ENCODE measurements at places on chromosomes 11 and 22. TPM values are rescaled to one million over a fixed set of nuclear protein-coding genes. Genes with fewer than 3 reads are reported as not detected.
A peak's percentile ranks its signal among the peaks of the same experiment; 100 is the strongest.

- no peaks in the 10 kb centered on the region for H3K4me1 ChIP-seq
- peak; percentile 22 for DNase-seq
- H3K36me3 ChIP-seq: no peaks in the 10 kb centered on the region
- no peak overlapping the region for H3K27ac ChIP-seq
- no peak overlapping the region for H3K4me3 ChIP-seq
Observed at GRCh38 chr11:70666311-70666710, 268.0 kb downstream of the CTTN start.

Gene FXYD6
- 61.2 TPM for total RNA-seq

Gene MS4A15
- total RNA-seq: 113 TPM

Gene MOGAT2
- not detected for total RNA-seq

GRCh38 chr11:83317757-83318690 is 31.9 kb upstream of the CCDC90B start:
- no peak overlapping the region for H3K27ac ChIP-seq
- H3K4me1 ChIP-seq: no peaks in the 10 kb centered on the region
- no peak overlapping the region for H3K4me3 ChIP-seq
- H3K27me3 ChIP-seq: no peaks in the 10 kb centered on the region

DNA sequence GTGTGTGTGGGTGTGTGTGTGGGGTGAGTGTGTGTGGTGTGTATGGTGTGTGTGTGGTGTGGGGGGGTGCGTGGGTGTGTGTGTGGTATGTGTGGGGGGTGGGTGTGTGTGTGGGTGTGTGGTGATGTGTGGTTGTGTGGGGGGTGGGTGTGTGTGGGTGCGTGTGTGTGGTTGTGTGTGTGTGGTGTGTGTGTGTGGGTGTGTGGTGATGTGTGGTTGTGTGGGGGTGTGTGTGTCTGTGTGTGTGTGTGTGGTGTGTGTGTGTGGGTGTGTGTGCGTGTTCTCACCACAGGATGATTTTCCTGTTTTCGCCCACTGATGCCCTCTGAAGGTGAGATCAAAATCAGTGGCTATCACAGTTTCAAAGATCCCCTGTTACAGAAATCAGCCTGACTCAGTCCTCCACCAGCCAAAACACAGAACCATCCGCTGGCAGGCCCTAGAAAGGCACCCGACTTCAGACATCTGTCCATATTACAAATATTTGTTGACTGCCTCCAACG is 24.7 kb downstream of the CPT1A start:
- no peak overlapping the region for H3K4me3 ChIP-seq
- peaks cover 5% of the 10 kb centered on the region for H3K4me1 ChIP-seq
- no peaks in the 10 kb centered on the region for H3K27me3 ChIP-seq
- peaks cover 36% of the 10 kb centered on the region for H3K36me3 ChIP-seq

GRCh38 chr11:29171360-29171950 is 845.4 kb downstream of the KCNA4 start:
- H3K36me3 ChIP-seq: no peaks in the 10 kb centered on the region
- H3K27ac ChIP-seq: no peak overlapping the region
- no peak for DNase-seq
- H3K27me3 ChIP-seq: no peaks in the 10 kb centered on the region
- H3K4me1 ChIP-seq: no peaks in the 10 kb centered on the region

- peak overlapping the region; percentile 4 for H3K27ac ChIP-seq
- DNase-seq: no peak
- peaks cover 36% of the 10 kb centered on the region for H3K4me1 ChIP-seq
- no peaks in the 10 kb centered on the region for H3K36me3 ChIP-seq
- H3K27me3 ChIP-seq: no peaks in the 10 kb centered on the region
Observed at GRCh38 chr11:86519064-86519911, 144.6 kb downstream of the CCDC81 start.

- H3K36me3 ChIP-seq: no peaks in the 10 kb centered on the region
- DNase-seq: peak; percentile 77
- peak within 1 kb of the TSS; percentile 82 for H3K27ac ChIP-seq
- H3K4me1 ChIP-seq: peaks cover 48% of the 10 kb centered on the region
- peak within 1 kb of the TSS; percentile 71 for H3K4me3 ChIP-seq
Observed at GRCh38 chr11:74466916-74467885, at the start of gene KCNE3. TSS of gene KCNE3 (minus strand) at chr11:74467549. CDS start at chr11:74457563, 9,986 bp downstream.

Gene DGAT2
- total RNA-seq: 7.4 TPM

GRCh38 chr22:21000207-21000986 is 1.5 kb downstream of the THAP7 start:
- H3K27ac ChIP-seq: peak overlapping the region; percentile 99
- peaks cover 34% of the 10 kb centered on the region for H3K4me1 ChIP-seq
- peaks cover 52% of the 10 kb centered on the region for H3K36me3 ChIP-seq
- no peak for DNase-seq

- H3K4me3 ChIP-seq: no peak overlapping the region
- peaks cover 66% of the 10 kb centered on the region for H3K36me3 ChIP-seq
- H3K27me3 ChIP-seq: no peaks in the 10 kb centered on the region
- DNase-seq: no peak
- H3K4me1 ChIP-seq: peaks cover 29% of the 10 kb centered on the region
Observed at GRCh38 chr11:72838691-72839305, 24.6 kb downstream of the ATG16L2 start.

DNA sequence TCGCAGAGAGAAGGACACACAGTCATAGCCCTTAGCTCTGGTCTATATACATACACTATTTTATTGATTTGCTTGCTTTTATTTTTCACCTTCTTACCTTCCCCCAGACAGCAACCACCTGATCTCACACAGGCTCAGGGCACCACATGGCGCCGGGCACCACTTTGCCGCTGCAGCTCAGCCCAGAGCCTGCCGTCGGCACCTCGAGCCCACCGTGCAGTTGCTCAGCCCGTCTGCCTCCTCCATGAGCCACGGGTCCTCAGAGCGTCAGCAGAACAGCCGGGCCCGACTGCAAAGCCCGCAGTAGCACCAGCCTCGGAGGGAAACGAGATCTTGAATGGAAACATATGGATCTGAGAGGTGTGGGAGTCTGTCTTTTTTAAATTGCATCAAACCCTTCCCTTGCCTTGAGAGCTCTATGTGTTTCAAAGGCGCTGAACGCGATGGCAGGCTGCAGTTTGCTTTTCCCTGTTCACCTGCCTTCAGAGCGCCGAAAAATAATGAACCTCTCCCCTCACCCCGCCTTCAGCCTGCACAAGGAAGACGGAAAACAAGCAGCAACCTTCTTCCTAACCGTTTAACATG is 505.4 kb downstream of the MN1 start:
- H3K27ac ChIP-seq: no peak overlapping the region
- no peak overlapping the region for H3K4me3 ChIP-seq
- no peaks in the 10 kb centered on the region for H3K4me1 ChIP-seq

DNA sequence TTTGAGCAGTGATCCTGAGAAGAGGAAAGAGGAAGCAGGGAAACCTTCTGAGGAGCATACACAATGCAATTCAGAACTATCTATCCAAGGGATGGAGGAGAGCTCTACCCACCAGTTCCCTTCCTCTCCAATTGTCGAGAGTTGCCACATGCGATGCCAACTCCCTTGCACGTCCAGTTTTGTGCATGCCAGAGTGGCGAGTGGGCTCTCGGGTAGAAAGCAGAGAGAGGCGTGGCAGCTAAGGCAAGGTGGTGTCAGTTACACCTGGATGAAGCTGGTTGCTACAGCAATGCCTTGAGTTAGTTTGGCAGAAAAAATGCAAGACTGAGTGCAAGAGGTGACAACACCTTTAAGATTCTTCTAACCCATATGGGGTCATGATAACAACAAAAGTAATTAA is 420.4 kb upstream of the CCDC90B start:
- H3K36me3 ChIP-seq: no peaks in the 10 kb centered on the region
- no peak overlapping the region for H3K27ac ChIP-seq
- H3K4me3 ChIP-seq: no peak overlapping the region

DNA sequence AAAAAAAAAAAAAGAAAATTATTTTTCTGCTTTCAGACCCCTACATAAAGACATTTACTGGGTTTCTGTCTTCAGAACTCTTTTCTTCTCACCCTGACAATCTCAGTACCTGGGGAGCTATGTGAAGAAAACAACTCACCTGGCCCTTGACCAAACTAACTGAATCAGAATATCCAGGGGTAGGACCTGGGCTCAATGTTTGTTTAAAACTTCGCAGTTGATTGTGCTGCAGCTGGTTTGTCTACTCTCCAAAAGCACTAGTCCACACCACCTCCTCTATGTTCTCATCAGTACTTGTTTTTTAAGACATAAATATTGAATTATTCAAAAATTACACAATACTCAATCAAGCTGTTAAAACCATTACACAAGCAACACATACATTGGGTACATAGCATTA is 34.8 kb downstream of the EIF3F start:
- no peak for DNase-seq
- no peaks in the 10 kb centered on the region for H3K36me3 ChIP-seq
- no peak overlapping the region for H3K4me3 ChIP-seq
- peaks cover 42% of the 10 kb centered on the region for H3K27me3 ChIP-seq

DNA sequence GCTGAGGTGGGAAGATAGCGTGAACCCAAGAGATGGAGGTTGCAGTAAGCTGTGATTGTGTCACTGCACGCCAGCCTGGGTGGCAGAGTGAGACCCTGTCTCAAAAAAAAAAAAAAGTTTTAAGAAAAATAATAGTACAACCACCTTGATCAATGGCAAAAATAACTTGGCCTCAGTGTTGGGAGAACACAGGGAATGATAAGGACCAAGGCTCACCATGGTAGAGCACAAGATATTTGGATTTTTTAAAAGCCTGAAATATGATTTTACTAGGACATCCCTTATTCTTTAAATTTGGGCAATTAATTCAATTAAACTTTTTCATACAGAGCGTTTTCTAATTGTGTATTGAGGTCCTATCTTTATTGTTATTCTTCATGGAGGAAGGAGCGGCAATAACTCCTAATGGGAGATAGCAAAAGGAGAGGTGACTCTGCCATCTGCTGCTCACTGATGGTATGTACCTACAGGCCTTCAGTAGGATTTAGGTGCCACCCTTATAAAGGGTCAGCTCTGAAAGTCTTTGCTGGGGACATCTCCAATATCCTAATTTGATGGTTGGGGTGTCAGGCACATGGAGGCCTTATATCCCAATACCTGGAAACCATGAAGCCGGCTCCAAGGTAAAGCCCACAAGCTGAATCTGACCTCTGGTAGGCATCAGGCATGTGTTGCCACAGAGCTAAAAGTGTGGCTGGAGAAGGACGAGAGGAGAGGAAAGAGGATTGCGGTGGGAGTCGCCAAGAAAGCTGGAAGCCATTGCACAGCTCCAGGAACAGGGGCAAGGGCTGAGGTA is 21.9 kb upstream of the POLD3 start:
- no peaks in the 10 kb centered on the region for H3K27me3 ChIP-seq
- H3K4me3 ChIP-seq: no peak overlapping the region
- no peaks in the 10 kb centered on the region for H3K4me1 ChIP-seq
- no peak for DNase-seq

DNA sequence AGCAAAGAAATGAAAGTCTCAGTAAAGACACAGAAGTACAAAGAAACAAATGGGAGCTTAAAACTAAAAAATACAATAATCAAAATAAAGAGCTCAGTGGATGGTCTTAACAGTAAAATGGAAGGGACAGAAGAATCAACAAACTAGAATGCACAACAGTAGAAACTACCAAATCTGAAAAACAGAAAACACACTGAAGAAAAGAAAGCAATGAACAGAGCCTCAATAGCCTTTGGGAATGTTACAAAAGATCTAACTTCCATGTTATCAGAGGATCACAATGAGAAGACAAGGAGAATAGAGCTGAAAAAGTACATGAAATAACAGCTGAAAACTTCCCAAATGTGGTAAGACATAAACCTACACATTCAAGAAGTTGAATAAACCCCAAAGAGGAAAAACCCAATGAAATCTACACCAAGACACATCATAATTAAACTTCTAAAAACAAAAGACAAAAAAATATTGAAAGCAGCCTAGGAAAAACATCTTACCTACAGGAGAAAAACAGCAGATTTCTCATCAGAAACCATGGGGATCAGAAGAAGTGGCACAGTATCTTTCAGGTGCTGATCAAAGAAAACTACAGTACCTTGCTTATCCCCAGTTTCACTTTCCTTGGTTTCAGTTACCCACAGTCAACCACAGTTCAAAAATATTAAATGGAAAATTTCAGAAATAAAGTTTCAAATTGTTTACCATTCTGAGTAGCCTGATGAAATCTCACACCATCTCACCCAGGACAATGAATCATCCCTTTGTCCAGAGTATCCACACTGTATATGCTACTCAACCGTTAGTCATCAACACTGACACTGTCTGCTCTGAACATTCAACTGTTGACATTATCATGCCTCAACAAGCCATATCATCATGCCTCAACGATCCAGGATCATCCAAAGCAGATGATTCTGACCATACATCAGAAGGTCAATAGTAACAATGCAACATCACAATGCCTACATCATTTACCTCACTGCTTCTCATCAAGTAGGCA is 22.2 kb downstream of the RRAS2 start:
- no peaks in the 10 kb centered on the region for H3K27me3 ChIP-seq
- H3K4me3 ChIP-seq: no peak overlapping the region
- DNase-seq: no peak
- H3K36me3 ChIP-seq: no peaks in the 10 kb centered on the region
- H3K4me1 ChIP-seq: peaks cover 4% of the 10 kb centered on the region

Gene PYGM
- total RNA-seq: 2.6 TPM

DNA sequence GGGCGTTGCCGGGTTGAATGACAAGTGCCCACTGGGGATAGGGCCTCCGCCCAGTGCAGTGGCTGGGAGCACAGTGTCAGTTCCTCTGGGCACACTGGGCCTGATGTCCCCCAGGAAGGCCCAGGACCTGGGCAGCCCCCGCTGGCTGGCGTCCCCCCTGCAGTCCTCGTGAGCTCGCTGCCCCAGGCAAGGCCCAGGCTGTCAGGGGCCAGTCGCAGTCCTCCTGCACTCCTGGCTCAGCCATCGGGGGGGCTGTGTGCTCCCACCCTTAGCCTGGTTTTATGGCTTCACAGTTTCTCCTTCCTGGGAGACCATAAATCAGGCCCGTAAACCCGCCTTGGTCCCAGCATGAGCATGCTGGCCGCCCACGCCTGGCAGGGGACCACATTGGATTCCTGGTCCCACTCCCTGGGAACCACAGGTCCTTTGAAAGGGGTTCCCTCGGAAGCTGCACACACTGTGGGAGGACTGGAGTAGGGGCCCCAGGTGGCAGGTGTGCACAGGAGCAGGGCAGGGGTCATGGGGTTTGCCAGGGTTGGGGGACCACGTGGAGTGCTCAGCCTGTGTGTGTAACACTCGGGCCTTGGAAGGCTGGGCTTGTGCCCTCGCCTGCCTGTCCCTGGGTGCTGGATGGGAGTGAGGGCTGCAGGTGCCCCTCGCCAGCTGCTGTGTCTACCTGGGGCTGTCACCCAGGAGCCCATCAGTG is 113.6 kb downstream of the KCNQ1OT1 start:
- DNase-seq: peak; percentile 30
- H3K4me1 ChIP-seq: no peaks in the 10 kb centered on the region
- no peak overlapping the region for H3K27ac ChIP-seq
- no peaks in the 10 kb centered on the region for H3K27me3 ChIP-seq

Gene CCND1
- 202 TPM for total RNA-seq

All from lower lobe of right lung (tissue), 2 donors.